ENCODE measurements at places on chromosomes 3 and 15. TPM values are rescaled to one million over a fixed set of nuclear protein-coding genes. Genes with fewer than 3 reads are reported as not detected.

The SI gene
- not detected for total RNA-seq

The TMEM108 gene
- total RNA-seq: not detected

The SCN11A gene
- total RNA-seq: not detected

The IL5RA gene
- 0.35 TPM for total RNA-seq

The MCTP2 gene
- total RNA-seq: 18.1 TPM

The SLC51B gene
- total RNA-seq: not detected

The PYGO1 gene
- 0.13 TPM for total RNA-seq

The NMB gene
- 12.0 TPM for total RNA-seq

The IL1RAP gene
- 10.2 TPM for total RNA-seq

The STRIT1 gene
- total RNA-seq: not detected

The ZKSCAN7 gene
- total RNA-seq: 2.0 TPM

The CHCHD6 gene
- total RNA-seq: 23.6 TPM

The CYB561D2 gene
- total RNA-seq: 33.1 TPM

The HYKK gene
- 0.58 TPM for total RNA-seq

The PLA1A gene
- not detected for total RNA-seq

The YEATS2 gene
- total RNA-seq: 24.7 TPM

The SNX22 gene
- total RNA-seq: 0.26 TPM

The GOLGA6A gene
- not detected for total RNA-seq

The CHL1 gene
- 0.25 TPM for total RNA-seq

The TGM5 gene
- total RNA-seq: not detected

The CCR2 gene
- total RNA-seq: 0.18 TPM
